Fibroblast of skin of back (primary cell): ENCODE measurements at places on chromosomes 5 and 9.

GRCh38 chr5:139014726-139015125, 139.6 kb upstream of the LRRTM2 start:
- DNase-seq: no peak

DNA sequence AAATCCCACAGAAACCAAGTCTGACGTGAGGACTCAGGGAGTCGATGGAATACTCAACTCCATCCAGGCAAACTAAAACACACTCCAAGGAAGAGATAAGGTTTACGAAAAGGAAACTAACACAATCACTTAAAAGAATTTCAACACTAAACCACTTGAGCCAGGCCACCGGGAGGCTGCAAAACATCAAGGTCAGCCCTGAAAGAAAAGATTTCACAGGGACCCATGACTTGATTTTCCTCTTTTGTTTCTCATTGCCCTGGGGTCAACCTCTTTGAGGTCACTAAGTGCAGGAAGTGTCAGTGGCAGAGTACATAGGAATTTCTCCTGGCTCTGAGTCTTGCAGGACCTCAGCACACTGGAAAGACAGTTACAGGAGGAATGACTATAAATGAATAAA, 77.8 kb upstream of the TARS1 start:
- no peak for DNase-seq

DNA sequence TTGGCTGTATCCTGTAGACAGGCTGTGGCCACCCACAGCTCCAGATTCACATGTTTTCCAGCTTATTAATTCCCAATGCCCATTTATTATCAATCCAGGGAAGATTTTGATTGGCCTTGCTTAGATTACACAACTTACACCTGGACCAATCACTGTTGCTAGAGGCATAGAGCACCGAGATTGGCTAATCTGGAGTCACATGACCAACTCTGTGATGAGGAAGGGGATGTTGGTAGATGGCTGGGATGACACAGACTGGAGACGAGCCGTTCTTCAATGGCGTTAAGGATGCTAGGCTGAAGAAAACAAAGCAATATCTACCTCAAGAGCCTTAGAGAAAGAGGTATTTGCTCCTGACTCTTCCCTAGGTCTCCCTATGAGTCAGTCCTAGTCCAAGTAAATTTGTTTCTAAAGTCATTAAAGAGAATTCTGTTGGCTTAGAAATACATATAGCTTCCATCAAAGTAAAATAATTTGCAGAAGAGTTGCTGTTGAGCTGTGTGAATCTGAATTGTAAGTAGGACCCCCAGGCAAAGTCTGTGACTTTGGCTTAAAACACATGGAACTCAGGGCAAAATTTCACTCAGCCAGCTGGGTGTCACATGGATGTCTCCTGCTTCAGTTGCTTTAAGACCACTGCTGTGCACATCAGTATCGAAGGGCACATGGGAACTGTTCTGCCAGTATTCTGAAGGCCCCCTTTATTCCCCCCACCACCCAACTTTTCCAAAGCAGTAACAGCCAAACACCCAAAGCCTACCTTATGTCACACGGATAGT, 326.4 kb upstream of the KLF4 start:
- no peak for DNase-seq

GRCh38 chr9:85310573-85310972, 431.2 kb downstream of the AGTPBP1 start:
- peak; percentile 5 for DNase-seq

DNA sequence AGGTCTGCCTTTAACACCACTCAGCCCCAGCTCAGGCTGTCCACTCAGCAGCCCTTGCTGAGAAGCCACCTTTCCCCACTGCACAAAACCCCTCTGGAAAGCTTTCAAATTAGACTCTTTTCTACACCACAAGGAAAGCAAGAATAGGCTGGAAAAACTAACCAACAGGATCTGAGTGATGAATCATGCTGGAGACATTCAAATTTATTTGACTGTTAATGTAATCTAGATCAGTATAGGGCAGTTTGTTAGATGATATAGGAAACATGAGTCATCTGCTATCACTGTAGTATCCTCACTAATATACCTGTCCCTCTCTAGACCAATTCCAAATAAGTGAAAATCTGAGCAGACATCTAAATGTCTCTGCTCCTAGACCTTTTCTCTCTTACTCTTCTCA, 127.8 kb upstream of the PAM start:
- peak; percentile 34 for DNase-seq

- DNase-seq: no peak
Measured at GRCh38 chr9:112011051-112011620, 114.5 kb downstream of the UGCG start.

- DNase-seq: no peak
Measured at GRCh38 chr5:32523625-32524024, 61.7 kb upstream of the SUB1 start.

- DNase-seq: peak; percentile 43
Measured at GRCh38 chr5:148884339-148885020, 58.1 kb downstream of the ADRB2 start.

- no peak for DNase-seq
Measured at GRCh38 chr5:65563777-65564176, 681 bp downstream of the PPWD1 start.

DNA sequence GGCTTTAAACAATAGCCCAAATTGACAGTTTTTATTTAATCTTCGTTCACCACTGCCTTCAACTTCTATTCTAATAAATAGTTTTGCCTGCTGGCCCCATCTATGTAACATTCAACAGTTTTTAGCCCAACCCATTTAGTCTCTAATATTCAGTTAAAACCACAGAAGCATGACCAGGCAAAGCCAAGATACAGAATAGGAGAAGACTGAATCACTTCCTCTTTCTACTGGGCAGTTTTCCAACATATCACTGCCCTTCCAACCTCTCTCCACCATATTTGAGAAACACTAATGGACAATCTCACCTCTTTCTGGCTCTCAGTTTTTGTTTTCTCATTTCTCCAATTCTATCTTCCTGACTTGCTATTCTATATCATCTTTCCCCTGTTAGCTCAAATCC, 352.9 kb downstream of the DNAH5 start:
- peak; percentile 83 for DNase-seq

DNA sequence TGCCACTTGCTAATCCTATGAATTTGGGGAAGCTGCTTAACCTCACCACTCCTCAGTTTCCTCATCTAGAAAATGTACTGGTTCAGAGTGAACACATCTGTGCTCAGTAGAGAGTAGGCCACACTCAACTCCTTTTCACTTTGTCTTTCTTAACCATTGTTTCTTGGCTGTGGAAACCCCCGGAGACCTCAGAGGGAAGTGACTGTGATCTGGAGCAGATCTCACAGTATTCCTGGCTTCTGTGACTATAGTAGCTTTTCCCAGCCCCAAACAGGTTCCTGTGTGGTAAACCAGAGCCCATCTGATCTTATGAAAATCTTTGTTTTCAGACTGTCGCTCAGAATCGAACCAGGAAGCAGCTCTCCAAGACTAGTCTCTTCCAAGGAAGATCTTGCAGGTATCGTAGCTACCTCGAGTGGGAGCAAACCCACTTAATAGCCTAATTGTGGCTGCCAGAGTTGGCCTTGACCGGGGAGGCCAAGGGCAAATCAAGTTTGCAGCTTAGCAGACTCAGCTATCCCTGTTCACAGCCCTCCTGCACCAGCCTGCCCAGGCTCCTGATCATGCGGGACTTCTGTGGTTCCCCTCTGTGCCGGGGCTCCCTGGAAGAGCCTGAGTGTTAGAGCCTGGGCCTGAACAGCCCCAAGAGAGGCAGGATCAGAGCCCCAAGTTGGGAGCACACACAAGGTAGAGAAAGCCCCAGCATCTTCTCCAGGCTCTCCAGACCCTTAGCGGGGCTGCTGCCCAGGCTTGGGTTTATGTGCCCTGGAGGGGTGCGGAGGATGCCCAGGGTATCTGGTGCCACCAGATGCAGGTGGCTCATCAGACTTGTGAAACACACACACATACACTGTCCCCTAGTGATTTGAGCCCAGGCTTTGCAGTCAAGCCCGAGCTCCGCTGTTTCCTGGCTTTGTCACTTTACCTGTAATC, 52.2 kb upstream of the ANGPTL2 start:
- DNase-seq: no peak

- DNase-seq: no peak
Measured at GRCh38 chr5:131766689-131767088, 30.1 kb downstream of the FNIP1 start.

DNA sequence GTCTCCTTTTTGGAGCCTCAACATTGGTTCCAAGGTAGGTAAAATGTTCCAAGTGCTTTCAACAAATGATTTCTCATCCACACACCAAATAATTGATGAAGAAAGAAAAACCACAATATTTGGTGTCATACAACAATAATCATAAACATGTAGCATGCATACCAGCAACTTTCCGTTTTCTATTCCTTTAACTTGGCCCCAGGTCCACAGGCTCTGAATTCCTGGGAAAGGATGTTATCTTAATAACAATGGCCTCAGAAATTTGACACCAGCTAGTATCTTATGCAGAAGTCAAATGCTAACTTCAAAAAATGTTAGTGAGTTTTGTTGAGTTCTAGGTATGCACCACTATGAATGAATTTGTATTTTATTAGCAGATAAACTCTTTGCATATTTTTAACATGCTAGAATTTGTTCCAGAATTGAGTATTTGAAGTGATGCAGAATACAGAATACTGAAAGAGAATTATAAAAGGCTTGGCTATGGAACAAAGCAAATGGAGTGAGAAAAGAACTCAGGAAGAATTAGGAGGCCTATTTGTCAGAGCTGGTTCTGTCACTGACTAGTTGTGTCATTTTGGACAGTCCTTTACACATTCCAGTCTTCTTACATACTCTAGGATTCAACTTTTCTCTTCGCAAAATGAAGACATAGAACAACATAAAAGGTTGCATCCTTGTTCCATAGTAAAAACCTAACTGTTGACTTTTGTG, 435.3 kb upstream of the TNC start:
- DNase-seq: no peak

GRCh38 chr5:43332401-43332800, 19.2 kb upstream of the HMGCS1 start:
- DNase-seq: peak; percentile 31

- peak; percentile 80 for DNase-seq
Measured at GRCh38 chr5:177599731-177600507, at the start of gene B4GALT7. B4GALT7 (plus strand) TSS chr5:177600132; CDS start chr5:177600211, 79 bp downstream.

- no peak for DNase-seq
Measured at GRCh38 chr9:109022873-109023272, 9.6 kb upstream of the CTNNAL1 start.

GRCh38 chr9:132797861-132798659, 80.0 kb downstream of the AK8 start:
- no peak for DNase-seq

GRCh38 chr9:36036780-36037548, at the start of gene RECK:
RECK (plus strand) TSS chr9:36036913; CDS start chr9:36036999, 86 bp downstream.
- DNase-seq: peak; percentile 94

- DNase-seq: peak; percentile 72
Measured at GRCh38 chr5:134525683-134526482, 413 bp downstream of the JADE2 start.
